ENCODE measurements at places on chromosomes 16 and 17.

DNA sequence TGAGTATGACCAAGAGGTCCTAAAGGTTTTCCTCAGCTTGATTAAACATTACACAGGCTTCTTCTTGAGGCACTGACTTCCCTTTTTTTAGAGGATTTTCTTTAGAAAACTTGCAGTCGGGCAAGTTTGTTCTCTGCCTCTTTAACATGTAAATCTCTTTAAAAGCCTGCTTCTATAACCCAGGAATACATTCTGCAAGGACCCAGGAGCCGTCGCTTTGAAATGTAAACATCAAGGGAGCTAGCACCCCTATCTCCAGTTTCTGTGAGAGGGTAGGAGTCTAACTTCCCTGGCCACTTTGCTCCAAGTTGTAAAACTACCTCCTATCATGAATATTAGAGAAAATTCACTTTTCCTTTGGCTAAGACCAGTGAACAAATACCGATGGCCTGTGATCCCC, 201.5 kb upstream of the CPHXL start:
- no peak for DNase-seq

DNA sequence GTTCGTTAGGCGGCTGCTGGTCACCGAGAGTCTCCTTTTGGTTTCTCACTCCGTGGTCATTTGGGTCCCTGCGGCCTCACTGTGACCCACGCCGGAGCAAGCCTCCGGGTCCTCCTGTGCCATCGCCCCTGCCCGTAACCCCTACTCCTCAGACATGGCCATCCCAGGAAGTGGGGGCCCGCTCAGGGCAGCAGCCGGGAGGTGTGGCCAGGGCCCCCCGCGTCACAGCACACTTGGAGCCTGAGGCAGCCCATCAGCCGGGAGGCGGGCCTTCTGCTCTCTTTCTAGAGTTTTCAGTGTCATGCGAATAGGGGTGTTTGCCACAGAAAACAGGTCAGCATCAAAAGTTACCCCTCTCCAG, 7.9 kb upstream of the WFIKKN1 start:
- no peak for DNase-seq

DNA sequence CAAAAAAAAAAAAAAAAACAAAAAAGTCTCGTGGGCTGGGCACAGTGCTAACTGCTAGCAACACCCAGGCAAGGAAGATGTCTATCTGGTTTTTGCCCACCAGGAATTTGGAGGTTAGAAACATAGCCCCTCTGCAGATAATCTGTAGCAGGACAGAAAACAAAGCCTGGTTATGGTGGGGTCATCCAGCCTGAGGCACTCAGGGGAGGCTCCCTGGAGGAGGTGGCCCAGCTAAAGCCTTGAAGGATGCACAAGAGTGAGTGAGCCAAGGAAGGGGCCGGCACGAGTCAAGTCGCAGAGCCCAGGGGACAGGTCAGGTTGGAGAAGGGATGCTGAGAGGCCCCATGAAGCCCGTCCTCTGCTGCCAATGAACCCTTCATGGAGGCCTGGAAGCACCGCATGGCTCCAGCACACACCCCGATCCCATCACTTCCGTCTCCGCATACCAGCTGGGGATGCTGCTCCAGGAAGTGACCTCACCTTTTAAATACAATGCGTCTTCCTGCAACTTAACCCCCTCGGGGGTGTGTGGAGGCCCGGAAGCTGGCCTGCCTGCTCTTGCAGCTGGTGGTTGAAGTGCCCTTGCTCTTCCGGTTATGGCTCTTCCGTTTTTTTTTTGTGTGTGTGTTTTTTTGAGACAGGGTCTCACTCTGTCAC, 86.5 kb downstream of the ENGASE start:
- no peak for DNase-seq

DNA sequence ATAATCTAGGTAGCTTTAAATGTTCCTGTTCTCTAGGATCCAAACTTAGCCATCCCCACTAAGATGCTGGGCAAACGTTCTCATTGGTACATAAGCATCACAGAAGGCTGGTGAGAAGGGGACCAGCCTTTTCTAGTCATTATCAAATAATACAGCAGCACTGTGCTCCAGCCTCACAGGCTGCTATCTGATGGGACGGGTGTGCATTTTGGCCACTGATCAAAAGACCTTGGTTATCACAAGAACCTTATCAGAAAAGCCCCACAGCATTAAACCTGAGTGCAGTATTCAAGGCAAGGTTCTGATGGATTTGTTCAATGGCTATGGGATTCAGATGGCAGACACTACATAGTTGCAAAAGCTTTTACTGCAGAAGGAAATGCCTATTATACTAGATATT, 19.1 kb upstream of the KPNB1 start:
- no peak for DNase-seq

- DNase-seq = no peak
Observed at GRCh38 chr16:9438991-9439390, 347.5 kb downstream of the HAPSTR1 start.

- DNase-seq = no peak
Observed at GRCh38 chr16:67571464-67571863, 9.1 kb downstream of the CTCF start.

- no peak for DNase-seq
Observed at GRCh38 chr16:80433623-80434022, 107.2 kb upstream of the DYNLRB2 start.

DNA sequence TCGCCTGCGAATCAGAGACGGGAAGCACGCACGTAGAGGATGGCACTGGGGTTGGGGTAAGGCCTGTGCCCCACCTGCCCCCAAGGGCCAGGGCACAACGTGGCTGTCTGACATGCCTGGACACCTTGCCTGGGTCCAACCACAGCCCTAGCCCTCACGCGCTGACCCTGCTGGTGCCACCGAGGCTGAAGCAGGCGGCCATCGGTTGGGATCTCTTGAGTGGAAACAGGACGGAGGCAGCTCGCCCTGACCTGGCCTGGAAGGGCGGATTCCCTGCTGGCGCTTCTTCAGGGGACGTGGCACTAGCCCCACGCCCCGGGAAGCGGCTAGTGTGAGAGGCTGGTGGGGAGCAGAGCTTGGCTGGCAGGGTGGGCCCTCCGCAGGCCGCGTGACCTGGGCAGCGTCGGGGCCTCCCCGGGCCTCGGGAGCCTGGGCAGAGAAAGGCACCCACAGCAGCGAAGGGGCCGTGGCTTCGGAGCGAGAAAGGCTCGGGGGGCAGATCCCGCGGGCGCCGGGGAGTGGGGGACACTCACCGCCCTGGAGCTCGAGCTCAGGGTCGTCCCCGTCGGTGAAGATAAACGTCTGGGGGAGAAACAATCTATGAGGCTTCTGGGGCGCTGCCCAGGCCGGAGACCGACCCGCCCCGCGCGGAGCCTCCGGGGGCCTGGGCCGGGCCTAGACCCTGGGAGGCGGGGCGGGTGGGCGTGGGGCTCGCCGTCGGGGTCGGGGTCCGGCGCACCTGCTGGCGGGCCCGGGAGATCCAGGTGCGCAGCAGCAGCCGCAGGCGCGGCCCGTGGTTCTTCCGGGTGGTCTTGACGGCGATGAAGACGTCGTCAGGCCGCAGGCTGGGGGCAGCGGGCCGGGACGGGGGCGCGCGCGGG, 610 bp downstream of the RFNG start:
- no peak for DNase-seq

- DNase-seq = no peak
Observed at GRCh38 chr16:1346422-1347285, 5.0 kb downstream of the TSR3 start.

GRCh38 chr16:50297301-50298074, 31.1 kb downstream of the ADCY7 start:
- no peak for DNase-seq

GRCh38 chr17:52979921-52980320, 821.4 kb upstream of the CA10 start:
- no peak for DNase-seq

DNA sequence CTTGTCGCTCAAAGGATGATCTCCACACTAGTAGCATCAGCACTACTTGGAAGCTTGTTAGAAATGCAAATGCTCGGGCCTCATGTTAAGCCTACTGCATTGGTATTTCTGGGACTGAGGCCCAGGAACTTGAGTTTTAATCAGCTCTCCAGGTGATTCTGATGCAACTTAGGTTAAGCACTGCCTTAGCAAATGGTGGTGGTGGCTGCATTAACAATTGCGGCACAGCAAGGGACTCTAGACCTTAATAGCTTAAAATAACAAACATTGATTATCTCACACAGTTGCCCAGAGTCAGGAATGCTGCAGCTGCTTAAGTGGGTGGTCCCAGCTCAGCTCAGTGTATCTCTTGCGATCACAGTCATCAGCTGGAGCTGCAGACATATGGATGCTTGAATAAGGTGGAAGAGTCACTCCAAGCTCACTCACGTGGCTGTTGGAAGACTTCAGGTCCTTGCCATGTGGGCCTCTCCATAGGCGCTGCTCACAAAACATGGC, 25.8 kb downstream of the HS3ST3A1 start:
- no peak for DNase-seq

GRCh38 chr16:12685806-12686205, 117.9 kb downstream of the CPPED1 start:
- no peak for DNase-seq

- DNase-seq = no peak
Observed at GRCh38 chr16:49456763-49457162, 83.2 kb downstream of the C16orf78 start.

DNA sequence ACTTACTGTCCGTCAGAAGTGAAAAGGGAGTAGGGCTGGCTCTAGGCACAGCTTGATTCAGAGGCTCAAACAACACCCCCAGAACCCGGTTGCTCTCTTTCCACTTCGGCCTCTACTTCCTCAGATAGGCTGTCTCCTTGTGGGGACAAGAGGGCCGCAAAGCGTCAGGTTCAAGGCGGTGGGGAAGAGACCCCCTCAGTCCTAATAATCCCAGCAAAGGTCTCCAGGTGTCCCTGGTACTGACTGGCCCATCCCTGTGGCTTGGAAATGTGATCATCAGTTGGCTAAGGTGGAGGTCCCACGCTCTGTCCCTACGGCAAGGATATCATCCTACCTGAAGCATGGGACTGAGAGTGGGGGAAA, 26.0 kb downstream of the NGFR start:
- no peak for DNase-seq

DNA sequence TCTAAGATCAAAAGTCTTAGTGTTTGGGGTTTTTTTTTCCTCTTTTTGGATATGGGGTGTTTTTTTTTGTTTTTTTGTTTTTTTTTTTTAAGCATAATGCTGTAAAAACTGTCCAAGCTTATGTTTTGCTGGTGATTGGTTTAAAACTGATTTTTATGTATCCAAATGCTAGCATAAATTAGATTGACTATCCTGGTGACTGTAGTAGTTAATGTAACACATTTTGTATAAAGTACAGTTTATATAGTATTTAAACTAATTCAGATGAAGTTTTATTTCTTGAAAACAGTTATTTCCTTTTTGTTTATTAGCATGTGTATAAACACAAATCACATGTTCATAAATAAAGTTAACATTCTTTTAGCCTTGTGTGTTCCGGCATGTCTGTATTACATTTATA, 10.9 kb downstream of the RBBP6 start:
- no peak for DNase-seq

- no peak for DNase-seq
Observed at GRCh38 chr16:84166796-84167695, 19.8 kb downstream of the TAF1C start.
